Activated CD4-positive, CD25-positive, alpha-beta regulatory T cell (primary cell): ENCODE measurements at places on chromosomes 7 and 10.

- DNase-seq: no peak
Measured at GRCh38 chr10:74445493-74445892, 294.5 kb downstream of the ADK start.

- DNase-seq: no peak
Measured at GRCh38 chr10:13092291-13093102, 7.5 kb upstream of the OPTN start.

DNA sequence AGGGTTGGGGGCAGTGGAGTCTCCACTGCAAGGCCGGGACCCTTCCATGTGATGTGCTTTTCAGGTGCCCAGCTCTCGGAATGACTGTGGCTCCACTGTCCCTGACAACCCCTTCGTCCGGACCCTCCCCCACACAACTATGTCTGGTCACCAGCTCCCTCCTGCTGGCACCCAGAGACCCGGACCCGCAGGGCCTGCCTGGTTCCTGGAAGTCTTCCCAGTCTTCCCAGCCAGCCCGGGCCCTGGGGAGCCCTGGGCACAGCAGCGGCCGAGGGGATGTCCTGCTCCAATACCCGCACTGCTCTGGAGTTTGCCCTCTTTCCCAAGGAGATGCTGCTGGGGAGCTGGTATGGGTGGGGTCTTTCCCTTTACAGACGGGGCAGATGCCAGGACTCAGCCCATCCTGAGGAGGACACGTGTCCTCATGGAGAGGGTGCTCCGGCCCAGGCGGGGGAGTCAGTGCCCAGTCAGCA lies 5.5 kb downstream of the ATP6V0E2 start:
- DNase-seq: no peak

DNA sequence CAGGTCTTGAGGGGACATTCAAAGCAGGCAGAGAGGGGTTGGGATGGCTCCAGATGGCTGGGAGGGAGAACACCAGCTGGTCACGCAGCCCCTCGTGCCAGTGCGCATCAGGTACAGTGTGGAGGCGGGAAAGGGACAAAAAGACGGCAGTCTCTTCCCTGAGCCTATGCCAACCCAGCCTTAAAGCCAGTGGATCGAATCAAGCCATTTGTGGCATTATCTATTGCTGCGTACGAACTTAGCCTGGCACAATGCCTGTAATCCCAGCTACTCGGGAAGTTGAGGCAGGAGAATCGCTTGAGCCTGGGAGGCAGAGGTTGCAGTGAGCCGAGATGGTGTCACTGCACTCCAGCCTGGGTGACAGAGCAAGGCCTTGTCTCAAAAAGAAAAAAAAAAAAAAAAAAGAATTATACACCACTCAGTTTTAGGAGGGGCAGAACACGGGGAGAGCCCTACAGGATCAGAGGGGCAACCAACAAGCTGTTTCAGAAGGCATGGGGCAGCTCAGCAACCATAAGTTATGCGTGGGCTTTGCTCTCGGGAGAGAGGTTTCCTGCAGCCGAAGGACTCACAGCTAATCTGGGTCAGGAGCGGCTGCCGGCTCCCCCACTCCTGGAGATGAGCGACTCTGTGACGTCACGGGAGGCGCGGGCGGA lies 356 bp upstream of the NDUFB2 start:
- peak; percentile 88 for DNase-seq

DNA sequence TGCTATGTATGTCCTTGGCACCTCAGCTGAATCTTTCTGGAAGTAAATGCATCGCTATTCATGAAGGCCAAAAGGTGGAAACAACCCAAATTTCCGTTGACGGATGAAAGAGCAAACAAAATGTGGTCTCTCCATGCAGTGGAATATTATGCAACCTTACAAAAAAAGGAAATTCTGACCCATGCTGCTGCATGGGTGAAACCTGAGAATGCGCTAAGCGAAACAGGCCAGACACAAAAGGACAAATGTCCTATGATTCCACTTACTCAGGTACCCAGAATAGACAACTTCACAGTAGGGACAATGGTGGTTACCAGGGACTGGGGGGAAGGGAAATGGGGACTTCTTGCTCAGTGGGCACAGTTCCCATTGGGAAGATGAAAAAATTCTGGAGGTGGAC lies 158.8 kb downstream of the CAMK1D start:
- no peak for DNase-seq

DNA sequence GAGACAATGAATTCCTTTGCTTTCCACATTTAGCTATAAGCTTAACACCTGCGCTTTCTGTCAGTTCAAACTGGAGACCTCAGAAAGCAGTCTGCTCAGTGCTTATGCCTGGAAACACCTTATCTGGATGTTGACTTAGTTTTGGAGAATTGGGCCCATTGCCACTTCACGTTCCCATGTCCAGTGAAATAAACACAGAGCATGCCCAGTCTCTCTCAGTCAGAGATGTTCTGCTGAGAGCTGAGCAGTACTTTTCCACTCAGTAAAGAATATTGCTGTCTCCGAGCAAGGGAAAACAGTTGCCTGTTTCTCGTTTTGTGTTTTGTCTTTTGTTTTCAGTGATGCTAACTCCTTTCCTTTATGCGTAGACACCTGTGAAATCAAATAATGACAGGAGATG lies 83.2 kb upstream of the PRR15 start:
- no peak for DNase-seq

GRCh38 chr7:135519871-135520270 lies 10.0 kb upstream of the CNOT4 start:
- DNase-seq: no peak
